ENCODE measurements at places on chromosomes 2 and 18.

- DNase-seq, result no peak
These were observed 43.6 kb upstream of the SLC14A2 start for GRCh38 chr18:45571714-45572113.

DNA sequence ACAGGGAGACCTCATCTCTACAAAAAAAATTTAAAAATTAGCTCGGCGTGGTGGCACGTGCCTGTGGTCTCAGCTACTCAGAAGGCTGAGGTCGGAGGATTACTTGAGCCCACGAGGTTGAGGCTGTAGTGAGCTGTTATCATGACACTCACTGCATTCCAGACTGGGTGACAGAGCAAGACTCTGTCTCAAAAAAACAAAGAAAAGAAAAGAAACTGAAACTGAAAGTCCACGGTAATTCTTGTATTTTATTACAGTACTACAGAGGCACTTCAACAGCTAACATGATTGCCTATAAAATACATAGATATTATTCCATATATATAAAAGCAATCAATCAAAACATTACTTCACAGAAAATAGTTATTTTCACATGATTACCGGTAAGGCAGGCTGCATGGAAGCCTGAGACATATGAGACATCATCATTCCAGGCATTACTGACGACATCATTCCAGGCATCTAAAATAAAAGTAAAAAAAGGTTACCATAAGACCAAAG is 23.1 kb downstream of the PRPF40A start:
- DNase-seq, result no peak

DNA sequence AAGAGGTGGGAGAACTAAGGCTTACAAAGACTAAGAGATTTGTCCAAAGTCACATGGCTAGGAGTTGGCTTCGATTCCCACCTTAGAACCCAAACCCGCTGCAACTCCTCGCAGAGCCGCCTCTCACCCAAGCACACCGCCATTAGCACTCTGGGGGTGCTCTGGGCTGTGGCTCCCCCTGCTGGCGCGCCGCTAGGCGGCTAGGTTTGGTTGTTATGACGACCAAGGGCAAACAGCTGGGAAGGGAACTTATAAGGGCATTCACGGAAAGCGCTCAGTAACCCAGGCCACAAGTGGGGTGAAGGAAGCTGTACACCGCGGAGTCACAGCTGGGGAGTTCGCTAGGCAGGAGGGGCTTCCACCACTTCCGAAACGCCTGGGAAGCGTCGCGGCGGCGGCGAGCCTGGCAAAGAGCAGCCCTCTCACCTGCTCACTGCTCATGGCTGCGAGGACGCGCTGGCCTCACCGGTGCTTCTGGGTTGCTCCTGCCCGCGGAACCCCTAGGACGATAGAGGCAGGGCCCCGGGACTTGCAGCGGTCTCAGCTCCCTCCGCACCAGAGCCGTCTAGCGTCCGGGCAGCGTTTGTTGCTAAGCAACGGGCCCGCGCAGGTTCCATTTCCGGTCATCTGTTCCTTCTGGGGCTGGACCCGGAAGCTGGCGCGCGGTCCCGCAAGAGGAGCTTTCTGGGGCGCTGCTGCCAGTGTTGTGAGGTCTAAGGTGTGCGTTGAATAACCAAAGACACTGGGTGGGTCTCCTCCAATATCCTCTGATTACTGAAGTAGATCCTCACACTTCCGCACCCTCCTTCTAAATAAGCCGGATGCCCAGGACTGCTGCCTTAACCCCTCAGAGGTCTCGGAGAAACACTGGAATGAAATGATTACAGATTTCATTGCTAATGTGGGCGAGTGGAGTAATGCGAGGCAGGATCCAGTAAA is at the start of gene DNAH7:
Gene DNAH7 (minus strand): TSS at position 567 of the 939 bp plus-strand sequence. CDS start 126 bp downstream, at position 441.
- DNase-seq, result peak; percentile 81

GRCh38 chr18:51997129-51997528 is 342.9 kb upstream of the DCC start:
- DNase-seq, result no peak

DNA sequence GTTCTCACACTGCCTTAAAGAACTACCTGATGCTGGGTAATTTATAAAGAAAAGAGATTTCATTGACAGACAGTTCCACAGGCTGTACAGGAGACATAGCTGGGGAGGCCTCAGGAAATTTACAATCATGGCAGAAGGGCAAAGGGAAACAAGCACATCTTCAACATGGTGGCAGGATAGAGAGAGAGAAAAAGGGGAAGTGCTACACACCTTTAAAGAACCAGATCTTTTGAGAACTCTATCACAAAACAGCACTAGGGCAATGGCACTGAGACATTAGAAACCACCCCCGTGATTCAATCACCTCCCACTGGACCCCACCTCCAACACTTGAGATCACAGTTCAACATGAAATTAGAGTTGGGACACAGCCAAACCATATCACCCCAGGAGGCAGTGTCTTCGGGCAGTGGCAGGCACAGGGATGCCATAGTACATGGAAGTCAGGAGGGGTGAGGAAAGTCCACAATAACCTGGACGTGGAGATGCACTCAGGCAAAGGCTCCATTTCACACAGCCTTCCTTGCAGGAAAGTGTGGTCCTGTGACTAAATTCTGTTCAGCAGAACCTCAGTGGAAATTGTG is 120.4 kb upstream of the SERPINE2 start:
- DNase-seq, result no peak
